ENCODE measurements at places on chromosomes 12 and 14. TPM values are rescaled to one million over a fixed set of nuclear protein-coding genes. Genes with fewer than 3 reads are reported as not detected.

GRCh38 chr14:83638748-83639504 lies 1891.0 kb upstream of the FLRT2 start:
- H3K4me1 ChIP-seq = no peaks in the 10 kb centered on the region
- no peaks in the 10 kb centered on the region for H3K36me3 ChIP-seq
- no peaks in the 10 kb centered on the region for H3K27me3 ChIP-seq
- no peak overlapping the region for H3K27ac ChIP-seq

GRCh38 chr12:188910-189621 lies 24.9 kb downstream of the SLC6A12 start:
- H3K27ac ChIP-seq = no peak overlapping the region
- H3K4me1 ChIP-seq = peaks cover 9% of the 10 kb centered on the region
- peaks cover 7% of the 10 kb centered on the region for H3K27me3 ChIP-seq

GRCh38 chr14:68458840-68459469 lies 333.9 kb downstream of the ZFP36L1 start:
- H3K4me1 ChIP-seq = peaks cover 2% of the 10 kb centered on the region
- H3K36me3 ChIP-seq = peaks cover 6% of the 10 kb centered on the region
- H3K27ac ChIP-seq = no peak overlapping the region
- DNase-seq = no peak
- no peak overlapping the region for H3K4me3 ChIP-seq
- H3K27me3 ChIP-seq = no peaks in the 10 kb centered on the region

DNA sequence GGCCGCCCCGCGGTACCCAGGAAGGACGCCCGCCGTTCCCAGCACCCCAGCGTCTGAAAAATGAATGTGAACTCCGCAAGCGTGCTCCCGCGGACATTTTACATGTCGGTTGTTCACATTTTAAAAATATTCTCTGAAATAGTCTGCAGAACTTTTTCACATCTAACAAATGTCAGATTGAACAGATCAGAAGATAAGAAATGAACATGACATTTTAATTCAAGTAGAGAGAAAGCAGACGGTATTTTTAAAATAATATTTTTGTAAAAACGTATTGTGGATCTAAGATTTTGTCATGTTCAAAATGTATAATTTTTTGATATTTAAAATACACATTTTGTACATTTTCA lies 101.8 kb upstream of the DIO3 start:
- peaks cover 46% of the 10 kb centered on the region for H3K27me3 ChIP-seq
- H3K4me3 ChIP-seq = no peak overlapping the region
- H3K36me3 ChIP-seq = no peaks in the 10 kb centered on the region
- H3K4me1 ChIP-seq = peaks cover 4% of the 10 kb centered on the region

C3AR1 gene
- total RNA-seq = 0.79 TPM

DNA sequence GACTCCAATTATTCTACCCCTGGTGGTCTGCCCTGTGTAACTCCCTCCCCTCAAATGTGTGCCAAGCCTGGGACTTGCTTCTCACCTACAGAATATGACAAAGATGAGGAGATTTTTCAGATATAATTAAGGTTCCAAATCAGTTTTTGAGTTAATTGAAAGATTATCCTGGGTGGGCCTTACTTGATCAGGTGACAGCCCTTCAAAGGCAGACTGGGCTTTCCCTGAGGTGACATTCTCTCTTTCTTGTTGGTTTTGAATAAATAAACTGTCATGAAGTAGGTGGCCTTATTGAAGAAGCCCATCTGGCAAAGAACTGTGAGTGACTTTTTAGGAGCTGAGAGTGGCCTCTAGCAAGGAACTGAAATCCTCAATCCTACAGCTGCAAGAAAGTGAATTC lies 106.0 kb downstream of the BRMS1L start:
- H3K4me3 ChIP-seq = peak overlapping the region; percentile 68
- no peaks in the 10 kb centered on the region for H3K36me3 ChIP-seq
- H3K4me1 ChIP-seq = peaks cover 35% of the 10 kb centered on the region
- no peak overlapping the region for H3K27ac ChIP-seq

AICDA gene
- total RNA-seq = not detected

GAS2L3 gene
- total RNA-seq = 6.8 TPM

TAS2R46 gene
- 0.72 TPM for total RNA-seq

Data from activated T-cell treated with anti-CD3 and anti-CD28 coated beads, Interleukin-2, amount 50 U/mL, for 72 hours (primary cell).